Cerebellum (tissue), 4 donors: ENCODE measurements at places on chromosomes 2 and 18. TPM values are rescaled to one million over a fixed set of nuclear protein-coding genes. Genes with fewer than 3 reads are reported as not detected.

The CABYR gene
- 21.6 TPM for total RNA-seq

The RAPGEF4 gene
- 45.1 TPM for total RNA-seq

The HPCAL1 gene
- total RNA-seq: 40.8 TPM

The RBM44 gene
- 2.2 TPM for total RNA-seq

The FECH gene
- 21.3 TPM for total RNA-seq

The KCNG3 gene
- 0.27 TPM for total RNA-seq

The UGT1A6 gene
- not detected for total RNA-seq

The DSG1 gene
- 0.27 TPM for total RNA-seq

The IL36A gene
- not detected for total RNA-seq

The DSC2 gene
- 7.2 TPM for total RNA-seq

The MSGN1 gene
- total RNA-seq: not detected

The CPS1 gene
- 3.4 TPM for total RNA-seq

The GNLY gene
- not detected for total RNA-seq

The ZSWIM2 gene
- total RNA-seq: 0.18 TPM

The RASGRP3 gene
- total RNA-seq: 9.3 TPM

The PLA2R1 gene
- total RNA-seq: 11.9 TPM

The IFIH1 gene
- total RNA-seq: 2.3 TPM

The C2orf92 gene
- 15.7 TPM for total RNA-seq

The PROKR1 gene
- 2.7 TPM for total RNA-seq

The LIPG gene
- total RNA-seq: 10.0 TPM

The MREG gene
- total RNA-seq: 8.8 TPM

The COL4A4 gene
- 3.0 TPM for total RNA-seq

The GTF3C2 gene
- 40.9 TPM for total RNA-seq

The C2orf66 gene
- 1.8 TPM for total RNA-seq

The TEX261 gene
- 20.3 TPM for total RNA-seq

The SLC19A3 gene
- 1.8 TPM for total RNA-seq
